Omental fat pad (tissue), 4 donors: ENCODE measurements at places on chromosomes 1 and 21.

GRCh38 chr1:9284061-9284460 lies 8.6 kb upstream of the SPSB1 start:
- no peak for DNase-seq

DNA sequence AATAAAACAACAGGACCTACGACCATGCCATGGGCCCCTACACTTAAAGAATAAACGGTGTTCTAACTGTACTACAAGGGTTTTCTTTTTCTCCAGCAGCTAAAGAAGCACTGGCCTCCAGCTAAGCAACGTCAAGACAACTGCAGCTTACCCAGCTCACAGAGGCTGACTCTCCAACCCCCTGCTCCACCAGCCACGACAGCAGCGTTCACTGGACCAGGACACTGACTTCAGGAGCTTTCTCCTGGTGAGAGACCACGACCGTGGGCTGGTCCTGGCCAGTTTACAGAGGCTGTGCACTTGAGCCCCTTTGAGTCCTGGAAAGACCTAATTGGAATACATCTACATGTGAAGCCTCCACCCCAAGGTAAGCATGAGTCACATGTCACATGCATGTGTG lies 39.4 kb downstream of the WNT9A start:
- no peak for DNase-seq

- DNase-seq, result no peak
Measured at GRCh38 chr1:224114787-224115175, 870 bp downstream of the FBXO28 start.

GRCh38 chr21:34730756-34731445 lies 62.1 kb downstream of the CLIC6 start:
- no peak for DNase-seq

- no peak for DNase-seq
Measured at GRCh38 chr21:36639769-36640168, 59.1 kb upstream of the SIM2 start.

- no peak for DNase-seq
Measured at GRCh38 chr1:35692317-35692716, 26.4 kb downstream of the C1orf216 start.

- no peak for DNase-seq
Measured at GRCh38 chr1:44016890-44017400, 14.3 kb downstream of the SLC6A9 start.

DNA sequence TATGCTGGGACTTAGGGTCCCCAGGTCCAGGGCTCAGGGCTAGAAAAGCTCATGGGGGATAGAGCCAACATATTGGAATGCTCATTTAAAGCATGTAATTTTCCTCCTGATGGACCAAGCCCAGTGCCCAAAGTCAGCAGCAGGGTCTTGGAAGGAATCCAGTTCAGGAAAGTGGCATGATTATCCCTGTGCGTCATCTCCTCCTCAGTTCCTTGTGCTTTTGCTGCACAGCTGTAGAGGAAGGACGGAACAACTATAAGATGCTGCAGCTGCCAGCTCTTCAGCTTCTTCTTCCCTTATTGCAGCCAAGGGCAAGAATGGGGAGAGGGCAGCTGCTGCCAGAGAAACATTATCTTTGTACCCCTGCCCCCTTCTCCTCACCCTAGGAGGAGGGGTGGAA lies 58.4 kb downstream of the OVGP1 start:
- DNase-seq, result no peak

- DNase-seq, result no peak
Measured at GRCh38 chr1:235946571-235946981, 79.9 kb upstream of the LYST start.

DNA sequence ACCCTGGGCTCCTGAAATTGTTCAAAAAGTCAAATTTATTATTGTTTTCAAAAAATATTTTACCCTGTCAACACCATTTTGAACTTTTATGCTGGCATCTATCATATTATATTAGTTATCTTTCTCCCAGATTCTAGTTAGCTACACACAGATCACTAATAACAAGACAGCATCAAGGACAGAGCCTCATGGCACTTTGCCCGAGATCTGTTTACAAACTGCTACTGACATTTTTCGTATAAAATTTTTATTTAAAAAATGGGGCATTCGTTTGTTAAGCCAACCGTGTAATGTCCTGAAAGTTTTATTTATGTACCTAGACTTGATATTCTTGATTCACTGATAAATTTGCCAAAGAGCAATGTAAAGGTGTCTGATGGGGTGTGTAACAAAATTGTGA lies 78.1 kb downstream of the PLPPR5 start:
- DNase-seq, result no peak

GRCh38 chr1:47579809-47580208 lies 142.0 kb downstream of the FOXD2 start:
- DNase-seq, result no peak

GRCh38 chr1:205421798-205422197 lies at the start of gene LEMD1:
LEMD1 (minus strand) TSS chr1:205422056; CDS start chr1:205420536, 1,520 bp downstream.
- DNase-seq, result no peak

GRCh38 chr1:25516686-25517085 lies 26.7 kb upstream of the LDLRAP1 start:
- DNase-seq, result no peak

DNA sequence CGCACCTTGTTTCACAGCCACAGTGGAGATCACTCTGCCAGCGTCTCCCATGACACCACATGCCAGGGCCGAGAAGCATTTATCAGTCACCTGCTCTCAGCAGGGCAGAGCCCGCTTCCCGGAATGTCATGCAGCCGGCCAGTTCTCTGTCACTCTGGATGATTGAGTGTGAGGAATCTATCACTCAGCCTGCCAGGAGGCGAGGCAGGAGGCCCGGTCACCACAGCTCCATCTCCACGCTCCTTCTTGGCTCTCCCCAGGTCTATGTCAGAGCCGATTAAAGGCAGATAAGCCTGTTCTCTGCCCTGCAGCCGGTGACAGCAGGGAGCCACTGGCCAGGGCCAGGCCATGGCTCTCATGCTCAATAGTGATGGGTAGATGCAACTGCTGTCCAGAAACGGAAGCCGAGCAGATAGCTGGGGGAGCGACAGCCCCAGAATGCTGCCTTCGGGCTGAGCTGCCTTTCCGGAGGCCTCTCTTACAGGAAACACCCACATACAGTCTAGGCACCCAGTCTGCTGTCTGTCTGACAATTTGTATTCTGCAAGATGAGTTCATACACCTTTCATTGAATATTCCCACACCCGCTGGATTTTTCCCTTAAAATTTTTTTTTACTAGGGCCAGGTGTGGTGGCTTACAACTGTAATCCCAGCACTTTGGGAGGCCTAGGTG lies 64.1 kb downstream of the ACTL8 start:
- no peak for DNase-seq

DNA sequence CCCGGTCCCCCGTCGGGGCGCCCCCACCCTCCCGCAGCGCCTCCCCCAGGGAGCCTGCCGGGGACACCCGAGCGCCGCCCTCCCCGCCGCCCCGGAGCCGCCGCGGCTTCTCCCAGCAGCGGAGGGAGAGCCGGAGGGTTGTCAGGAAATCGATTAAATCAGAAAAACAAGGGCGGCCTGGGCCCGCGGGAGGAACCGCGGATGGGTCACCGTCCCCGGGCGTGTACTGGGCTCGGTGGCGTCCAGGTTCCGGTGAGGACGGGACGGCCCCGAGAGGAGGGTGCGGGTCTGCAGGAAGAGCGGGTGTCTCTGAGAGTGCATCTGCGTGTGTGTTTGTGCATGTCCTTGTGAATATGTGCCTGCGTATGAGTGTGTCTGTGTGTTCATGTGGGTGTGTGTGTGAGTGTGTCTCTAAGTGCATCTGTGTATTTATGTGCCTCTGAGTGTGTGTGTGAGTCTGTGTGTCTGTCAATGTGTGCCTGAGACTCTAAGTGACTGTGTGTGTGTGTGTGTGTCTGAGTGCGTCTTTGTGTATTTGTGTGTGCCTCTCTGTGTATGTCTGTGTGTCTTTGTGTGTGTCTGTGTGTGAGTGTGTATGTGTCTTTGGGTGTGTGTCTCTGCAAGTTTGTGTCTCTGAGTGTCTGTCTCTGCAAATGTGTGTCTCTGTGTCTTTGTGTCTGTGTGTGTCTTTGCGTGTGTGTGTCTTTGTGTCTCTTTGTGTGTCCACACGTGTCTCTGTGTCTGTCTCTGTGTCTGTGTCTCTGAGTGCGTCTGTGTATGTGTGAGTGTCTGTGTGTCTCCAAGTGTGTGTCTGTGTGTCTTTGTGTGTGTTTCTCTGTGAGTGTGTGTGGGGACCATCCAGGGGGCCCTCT lies 1.1 kb downstream of the SPSB1 start:
- no peak for DNase-seq

DNA sequence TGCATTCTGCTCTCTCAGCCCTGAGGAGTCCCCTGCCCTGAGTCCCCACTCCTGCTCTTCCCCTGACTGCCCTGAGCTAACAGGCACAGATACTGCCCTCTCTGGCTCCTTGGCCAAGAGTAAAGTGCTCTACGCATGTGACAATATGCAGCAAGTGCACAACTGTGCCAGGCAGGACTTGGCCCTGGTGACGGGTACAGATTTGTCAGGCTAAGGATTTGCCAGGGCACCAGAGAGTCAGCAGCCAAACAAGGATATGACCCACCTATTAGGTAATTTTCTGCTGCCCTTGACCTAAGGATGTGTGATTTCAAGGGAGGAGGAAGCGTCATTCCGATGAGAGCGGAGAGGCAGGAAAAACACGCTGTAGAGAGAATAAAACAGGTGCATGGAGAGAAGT lies 339.0 kb downstream of the PTPRU start:
- DNase-seq, result no peak

GRCh38 chr1:116164604-116165368 lies 53.6 kb downstream of the MAB21L3 start:
- no peak for DNase-seq

- no peak for DNase-seq
Measured at GRCh38 chr21:36654796-36655325, 44.1 kb upstream of the SIM2 start.

GRCh38 chr1:234863551-234863971 lies 253.6 kb upstream of the IRF2BP2 start:
- no peak for DNase-seq

DNA sequence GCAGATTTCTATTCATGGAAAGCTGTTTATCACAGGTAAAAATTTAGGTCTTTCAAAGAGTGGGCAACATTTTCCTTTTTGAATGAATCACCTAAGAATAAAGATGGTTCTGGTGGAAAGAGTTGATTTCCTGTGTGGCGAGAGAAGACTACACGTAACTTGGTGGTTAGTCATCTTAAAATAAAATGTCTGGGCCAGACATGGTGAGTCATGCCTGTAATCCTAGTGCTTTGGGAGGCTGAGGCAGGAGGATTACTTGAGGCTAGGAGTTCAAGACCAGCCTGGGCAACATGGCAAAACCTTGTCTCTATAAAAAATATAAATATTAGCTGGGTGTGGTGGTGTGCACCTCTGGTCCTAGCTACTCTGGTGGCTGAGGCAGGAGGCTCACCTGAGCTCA lies 65.7 kb downstream of the DISP1 start:
- DNase-seq, result no peak

DNA sequence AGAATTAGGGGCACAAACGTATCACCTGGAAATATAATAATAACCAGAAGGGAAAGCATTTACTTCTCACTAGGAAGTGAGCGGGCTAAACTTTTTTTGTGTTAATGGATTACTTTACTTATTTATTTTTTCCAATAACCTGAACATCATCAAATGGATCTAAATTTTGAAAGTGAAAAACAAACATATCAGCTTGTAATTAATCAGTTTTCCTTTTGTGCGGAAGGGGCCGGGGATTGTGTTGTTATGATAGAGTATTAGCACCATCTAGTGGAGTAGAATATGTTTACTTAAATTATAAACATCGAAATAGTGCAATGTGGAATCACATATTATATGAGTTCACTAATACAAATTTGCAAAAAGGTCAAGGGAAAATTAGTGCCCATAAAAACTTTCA lies 9.0 kb downstream of the CFH start:
- DNase-seq, result no peak

DNA sequence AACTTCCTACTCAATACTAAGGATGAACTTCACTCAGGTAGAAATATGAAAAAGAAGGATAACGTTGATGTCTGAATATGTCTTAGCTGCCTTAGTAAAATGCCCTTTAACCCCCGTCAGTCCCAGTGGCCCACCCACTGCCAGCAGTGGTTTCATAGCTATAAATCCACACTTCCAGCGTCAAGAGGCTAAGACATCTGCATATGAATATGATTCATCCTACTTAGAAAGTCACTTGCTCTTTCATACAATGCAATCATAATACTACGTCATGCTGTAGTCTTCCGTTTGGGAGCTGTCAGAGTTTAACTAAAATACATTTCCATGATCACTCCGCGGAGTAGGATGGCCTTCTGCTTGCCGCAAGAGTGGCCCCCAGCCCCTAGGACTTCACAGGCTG lies 247.3 kb downstream of the SDCCAG8 start:
- DNase-seq, result no peak

- no peak for DNase-seq
Measured at GRCh38 chr1:234973426-234974250, 155.0 kb downstream of the TOMM20 start.

- DNase-seq, result no peak
Measured at GRCh38 chr1:36207339-36207738, 16.9 kb upstream of the THRAP3 start.

- no peak for DNase-seq
Measured at GRCh38 chr1:11245248-11245647, 17.1 kb downstream of the MTOR start.

DNA sequence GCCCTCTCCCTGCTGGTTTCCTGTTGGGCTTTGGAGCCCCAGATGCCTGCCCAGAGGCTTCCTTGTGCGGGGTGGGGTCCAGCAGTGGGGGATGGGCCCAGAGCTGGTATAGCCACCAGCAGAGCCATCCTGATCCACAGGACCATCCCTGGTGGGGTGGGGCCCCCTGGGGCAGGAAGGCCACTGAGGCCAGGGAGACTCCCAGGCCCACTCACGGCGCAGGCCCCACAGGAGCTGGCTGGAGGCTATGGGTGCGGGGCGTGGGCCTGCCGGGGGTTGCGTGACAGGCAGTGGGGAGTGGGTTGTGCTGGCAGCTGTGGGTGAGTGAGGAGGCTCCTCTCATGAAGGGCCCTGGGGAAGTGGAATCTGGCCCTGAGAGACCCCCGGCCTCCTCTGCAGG lies 5.7 kb downstream of the LRRC3 start:
- no peak for DNase-seq

GRCh38 chr1:35935442-35936388 lies 4.8 kb downstream of the AGO3 start:
- DNase-seq, result no peak

GRCh38 chr1:243883551-243883950 lies 33.5 kb upstream of the AKT3 start:
- DNase-seq, result no peak

DNA sequence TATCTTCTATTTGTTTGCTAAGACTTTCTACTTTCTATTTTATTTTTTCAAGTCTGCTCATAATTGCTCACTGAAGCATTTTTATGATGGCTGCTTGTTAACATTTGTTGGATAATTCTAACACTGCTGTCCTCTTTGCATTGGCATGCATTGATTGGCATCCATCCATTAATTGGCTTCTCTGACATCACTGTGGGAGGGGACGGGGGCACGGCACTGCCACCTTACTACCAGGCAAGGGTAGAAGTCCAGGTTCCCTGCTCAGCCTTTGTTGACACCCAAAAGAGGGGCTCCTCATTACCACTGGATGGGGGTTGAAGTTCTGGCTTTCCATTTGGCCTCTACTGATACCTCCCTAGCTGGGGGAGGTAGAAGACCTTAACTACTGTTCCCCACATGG lies 11.5 kb upstream of the ABCG1 start:
- DNase-seq, result no peak
